Stimulated activated CD4-positive, alpha-beta T cell treated with anti-CD3 and anti-CD28 coated beads, Interleukin-1b, Interleukin-23, amount 100 ng/mL, for 48 hours (primary cell): ENCODE measurements at places on chromosomes 2 and 18.

DNA sequence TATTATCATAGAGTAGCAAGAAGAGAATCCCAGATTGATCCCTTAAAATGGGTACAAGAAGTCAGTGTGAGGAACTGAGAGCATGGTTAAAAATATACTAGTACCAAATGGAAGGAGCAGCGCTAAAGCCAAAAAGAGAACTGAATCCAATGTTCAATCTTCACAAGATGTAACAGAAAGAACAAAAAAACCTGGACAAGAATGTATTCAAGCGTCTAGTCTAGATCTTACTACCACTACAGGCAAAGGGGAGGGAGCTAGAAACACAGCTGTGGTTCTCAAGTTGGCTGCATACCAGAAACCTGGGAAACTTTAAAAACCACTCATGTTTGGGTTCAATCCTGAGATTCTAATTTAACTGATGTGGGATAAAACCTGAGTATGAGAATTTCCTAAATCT, 57.5 kb downstream of the PIAS2 start:
- DNase-seq: no peak

DNA sequence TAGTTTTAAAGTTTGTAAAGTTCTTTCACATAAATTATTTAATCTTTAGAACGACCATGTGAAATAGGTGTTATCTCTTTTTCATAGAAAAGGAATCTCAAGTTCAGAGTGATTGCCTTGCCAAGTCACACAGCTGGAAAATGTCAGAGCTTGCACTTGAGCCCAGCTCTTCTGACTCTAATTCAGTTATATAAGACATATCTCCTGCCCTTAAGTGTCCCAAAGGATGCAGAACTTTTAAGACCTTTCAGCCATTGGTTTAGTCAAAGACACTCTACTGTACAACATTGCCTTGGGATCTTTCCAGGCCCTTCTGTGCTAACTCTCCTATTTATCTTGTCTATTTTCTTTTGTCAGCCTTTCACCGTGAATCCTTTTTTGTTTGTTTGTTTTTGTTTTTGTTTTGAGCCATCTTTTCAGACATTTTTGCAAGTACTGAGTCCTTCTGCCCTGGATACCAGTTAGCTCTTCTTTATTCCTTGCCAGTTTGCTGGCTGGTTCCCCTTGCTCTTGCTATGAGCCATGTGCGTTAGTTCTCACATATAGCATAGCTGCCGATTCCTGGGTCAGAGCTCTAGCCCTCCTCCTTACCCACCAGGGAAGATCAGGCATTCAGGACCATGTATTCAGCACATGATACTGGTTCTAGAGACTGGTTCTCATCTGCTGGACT, 160.0 kb upstream of the MYO3B start:
- DNase-seq: no peak

DNA sequence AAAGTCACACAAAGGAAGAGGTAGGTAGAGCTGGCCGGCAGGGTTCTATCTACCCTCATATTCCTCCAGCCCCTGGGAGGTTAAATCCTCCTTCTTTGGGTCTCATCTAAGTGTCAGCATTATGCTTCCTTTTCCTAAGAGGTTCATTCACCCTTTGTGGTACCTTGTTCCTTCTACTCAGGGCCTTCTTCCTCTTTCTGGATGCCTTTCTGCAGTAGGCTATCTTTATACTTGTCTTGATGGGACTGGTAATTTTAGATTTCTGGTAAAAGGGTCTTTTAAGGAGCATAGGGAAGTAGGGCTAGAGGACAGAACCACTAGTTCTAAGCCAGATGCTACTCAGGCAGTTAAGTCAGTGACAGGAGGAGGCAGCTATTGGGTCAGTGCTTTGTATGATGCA, 13.7 kb upstream of the TNP1 start:
- DNase-seq: no peak

DNA sequence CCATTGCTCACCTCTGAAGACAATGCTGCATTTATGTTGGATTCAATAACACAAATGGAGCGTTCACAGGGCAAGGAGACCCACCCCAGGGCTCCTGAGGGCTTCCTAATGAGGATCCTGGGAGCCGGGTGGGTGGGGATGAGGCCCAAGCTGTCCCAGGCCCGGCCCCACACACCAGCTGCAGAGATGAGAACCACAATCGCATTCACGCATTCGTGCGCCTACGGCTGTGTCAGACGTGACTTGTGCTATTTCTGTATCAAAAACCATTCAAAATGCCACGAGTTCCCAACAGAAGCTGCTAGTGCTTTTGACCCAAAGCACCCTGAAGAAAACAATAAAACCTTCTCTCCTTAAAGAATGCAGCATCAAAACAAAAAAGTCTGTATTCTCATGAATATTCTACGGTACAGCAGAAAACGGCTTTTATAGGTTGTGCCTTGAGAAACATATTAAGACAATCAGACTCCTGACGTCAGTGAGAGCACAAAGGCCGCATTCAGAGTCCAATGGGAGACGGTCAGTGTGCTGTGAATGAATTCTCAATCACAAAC, 205.4 kb downstream of the HDAC4 start:
- no peak for DNase-seq

GRCh38 chr2:152505495-152505906, 170.5 kb downstream of the FMNL2 start:
- DNase-seq: no peak

GRCh38 chr2:88950010-88950409, 258.5 kb downstream of the RPIA start:
- DNase-seq: no peak
